Activated CD8-positive, alpha-beta memory T cell treated with anti-CD3 and anti-CD28 coated beads for 4 hours (primary cell): ENCODE measurements at places on chromosomes 5 and 9.
A peak's percentile ranks its signal among the peaks of the same experiment; 100 is the strongest.

DNA sequence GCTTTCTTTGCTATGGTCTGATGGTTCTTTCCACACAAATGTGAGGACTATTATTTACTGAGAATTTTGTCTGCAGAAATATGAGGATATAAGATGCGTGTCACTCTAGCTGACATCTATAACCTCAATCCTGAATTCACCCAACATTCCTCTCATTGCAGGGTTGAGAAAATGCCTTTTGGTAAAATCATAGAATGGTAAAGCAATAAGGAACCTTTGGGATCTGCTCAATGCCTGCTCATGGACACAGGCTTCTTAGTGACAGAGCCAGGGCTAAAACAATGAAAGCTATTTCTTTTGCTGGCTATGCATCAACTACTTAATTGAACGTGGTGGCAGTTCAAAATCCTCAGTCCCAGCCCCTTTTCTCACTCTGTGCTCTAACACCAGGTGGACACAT lies 199.6 kb downstream of the GAS1 start:
- DNase-seq = no peak

DNA sequence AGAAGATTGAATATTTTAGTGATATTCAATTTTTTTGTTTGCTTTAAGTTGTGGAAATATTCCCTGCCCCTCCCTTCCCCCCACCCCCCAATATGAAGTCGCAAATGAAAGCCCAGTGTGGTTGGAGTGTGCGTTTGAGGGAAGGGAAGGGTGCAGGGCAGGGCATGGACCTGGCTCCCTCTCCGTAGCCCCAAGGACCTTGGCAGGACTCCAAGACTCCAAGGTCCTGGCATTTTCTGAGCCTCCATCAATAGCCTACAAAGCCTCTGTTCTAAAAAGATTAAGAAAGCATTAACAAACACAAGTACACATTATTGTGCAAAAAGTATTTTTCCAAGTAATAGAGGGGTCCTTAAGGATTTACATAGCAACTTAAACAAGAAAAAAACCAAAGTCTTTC lies 38.8 kb upstream of the PTPN3 start:
- DNase-seq = no peak

DNA sequence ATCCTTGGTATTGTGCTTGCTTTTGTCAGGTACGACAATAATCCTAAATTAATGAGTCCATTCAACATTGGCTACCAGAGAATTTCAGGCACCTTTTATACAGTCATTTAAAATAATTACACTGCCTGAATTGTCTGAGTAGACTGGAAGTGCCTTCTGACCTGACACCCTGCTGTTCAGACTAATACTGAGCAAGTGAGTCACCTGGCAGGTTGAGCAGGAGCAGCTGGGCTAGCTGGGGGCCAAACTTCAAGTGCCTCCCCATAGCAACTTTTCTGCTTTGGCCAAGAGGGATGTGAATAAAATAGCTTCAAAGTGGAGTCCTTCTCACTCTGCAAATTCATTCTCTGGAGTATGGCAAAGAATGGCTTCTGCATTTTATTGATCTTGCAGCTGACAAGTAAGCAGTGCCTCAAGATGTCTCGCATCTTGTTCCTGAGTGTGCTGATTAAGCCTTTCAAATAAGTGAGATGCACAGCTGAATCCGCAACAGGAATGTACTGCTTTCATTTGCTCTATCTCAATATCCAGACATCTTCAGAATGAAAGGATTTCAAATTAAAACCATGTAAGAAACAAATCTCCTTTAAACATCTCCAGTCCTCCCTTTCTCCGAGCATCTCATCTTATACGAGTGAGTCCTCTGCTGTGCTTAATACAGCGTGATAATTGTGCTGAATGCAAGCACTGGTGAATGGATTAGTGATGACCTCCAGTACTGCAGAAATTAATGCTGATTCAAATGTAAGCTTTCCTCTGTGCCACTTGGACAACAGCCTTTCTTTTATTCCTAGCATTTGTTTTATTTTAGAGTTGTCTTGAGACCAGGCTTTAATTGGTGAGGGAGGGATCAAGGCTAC lies 271.2 kb downstream of the EDIL3 start:
- DNase-seq = no peak

GRCh38 chr9:98010445-98010844 lies 27.3 kb downstream of the ANP32B start:
- no peak for DNase-seq

DNA sequence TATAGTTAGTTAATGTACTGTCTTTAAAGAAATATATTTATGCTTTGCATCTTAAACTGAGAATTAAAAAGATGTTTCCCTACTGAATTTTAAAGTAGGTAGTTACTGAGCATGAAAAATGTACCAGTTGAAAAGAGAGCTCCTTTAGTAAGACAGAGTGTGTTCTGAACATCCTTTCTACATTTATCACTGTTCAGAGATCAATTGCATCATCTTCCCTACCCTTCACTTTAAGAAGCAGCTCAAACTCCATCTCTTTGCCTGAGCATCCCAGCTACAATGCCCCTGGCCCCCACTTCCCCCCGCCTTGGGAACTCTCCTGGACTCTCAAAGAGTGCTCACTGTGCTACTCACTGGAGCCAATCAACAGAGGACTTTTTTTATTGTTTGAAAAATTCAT lies 164.7 kb downstream of the GNAQ start:
- DNase-seq = no peak

- no peak for DNase-seq
Observed at GRCh38 chr9:92468206-92468605, 14.1 kb downstream of the ASPN start.

DNA sequence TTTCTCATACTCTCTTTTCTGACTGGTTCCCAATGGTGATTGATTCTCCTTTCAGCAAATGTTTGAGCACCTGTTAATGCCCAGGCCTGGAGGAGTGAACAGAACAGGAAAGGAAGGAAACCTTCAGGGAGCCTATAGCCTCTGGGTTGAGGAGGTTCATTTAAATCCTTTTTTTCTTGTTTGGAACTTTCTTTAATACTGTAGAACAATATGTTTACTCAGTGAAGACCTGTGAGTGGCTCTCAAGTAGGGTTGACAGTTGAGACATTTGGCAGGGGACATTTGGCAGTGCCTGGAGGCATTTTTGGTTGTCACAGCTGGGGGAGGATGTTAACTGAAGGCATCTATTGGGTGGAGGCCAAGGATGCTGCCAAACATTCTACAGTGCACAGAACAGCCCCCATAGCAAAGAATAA lies 6.1 kb upstream of the FAM120AOS start:
- DNase-seq = no peak

DNA sequence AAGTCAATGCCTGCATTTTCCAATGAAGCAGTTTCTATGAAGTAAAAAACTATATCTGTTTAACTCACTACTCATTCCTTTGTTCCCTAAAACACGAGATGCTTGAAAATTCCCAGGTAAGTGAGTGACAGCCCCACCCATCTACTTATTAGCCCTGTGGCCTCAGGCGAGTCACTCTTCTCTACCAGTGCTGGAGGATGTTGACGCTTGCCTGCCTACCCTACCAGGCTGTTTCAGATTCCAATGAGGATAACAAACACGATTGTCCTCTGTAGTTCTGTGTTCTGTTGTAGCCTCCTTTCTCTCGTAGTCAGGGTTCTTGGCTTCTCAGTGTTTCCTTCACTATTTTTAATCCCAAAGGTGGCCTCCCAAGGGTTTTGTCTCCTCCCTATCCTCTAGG lies 388.8 kb downstream of the KDM4C start:
- no peak for DNase-seq

DNA sequence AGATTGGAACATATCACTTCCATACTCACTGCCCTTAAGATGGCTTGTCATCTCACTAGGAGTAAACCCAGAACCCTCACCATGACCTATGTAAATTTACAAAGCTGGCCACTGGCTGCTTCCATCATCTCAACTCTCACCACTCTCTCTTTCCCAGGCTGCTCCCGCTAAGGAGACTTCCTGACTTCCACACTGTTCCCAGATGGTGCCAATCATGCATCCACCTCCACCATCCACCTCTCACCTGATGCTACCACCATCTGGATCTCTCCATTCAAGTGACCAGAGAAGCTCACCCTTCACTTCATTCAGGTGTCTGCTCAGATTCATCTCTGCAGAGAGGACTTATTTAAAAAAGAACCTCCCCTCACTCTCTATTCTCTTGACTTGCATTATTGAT lies 91.3 kb downstream of the HTR4 start:
- DNase-seq = no peak

GRCh38 chr9:38068701-38069628 lies at the start of gene SHB:
Gene SHB, minus strand, starts transcription at chr9:38069227. Its CDS starts 582 bp downstream, at chr9:38068645.
- peak; percentile 66 for DNase-seq
